Astrocyte (in vitro differentiated cells and primary cell): ENCODE measurements at places on chromosomes 2 and 18.

GRCh38 chr18:59220784-59221765, 1.1 kb downstream of the GRP start:
- H3K27me3 ChIP-seq = peaks cover 77% of the 10 kb centered on the region
- no peak overlapping the region for H3K27ac ChIP-seq
- no peaks in the 10 kb centered on the region for H3K36me3 ChIP-seq
- H3K4me1 ChIP-seq = peaks cover 2% of the 10 kb centered on the region
- DNase-seq = no peak
- no peak overlapping the region for H3K4me3 ChIP-seq

- H3K4me3 ChIP-seq = no peak overlapping the region
- H3K36me3 ChIP-seq = no peaks in the 10 kb centered on the region
- no peaks in the 10 kb centered on the region for H3K27me3 ChIP-seq
- DNase-seq = no peak
- H3K27ac ChIP-seq = no peak overlapping the region
These were observed 11.1 kb downstream of the TRAK2 start for GRCh38 chr2:201440182-201440581.

- H3K4me3 ChIP-seq = no peak overlapping the region
- DNase-seq = no peak
- H3K27me3 ChIP-seq = no peaks in the 10 kb centered on the region
- H3K27ac ChIP-seq = no peak overlapping the region
- H3K4me1 ChIP-seq = peaks cover 12% of the 10 kb centered on the region
- no peaks in the 10 kb centered on the region for H3K36me3 ChIP-seq
These were observed 5.9 kb upstream of the TRABD2A start for GRCh38 chr2:84886791-84887190.

DNA sequence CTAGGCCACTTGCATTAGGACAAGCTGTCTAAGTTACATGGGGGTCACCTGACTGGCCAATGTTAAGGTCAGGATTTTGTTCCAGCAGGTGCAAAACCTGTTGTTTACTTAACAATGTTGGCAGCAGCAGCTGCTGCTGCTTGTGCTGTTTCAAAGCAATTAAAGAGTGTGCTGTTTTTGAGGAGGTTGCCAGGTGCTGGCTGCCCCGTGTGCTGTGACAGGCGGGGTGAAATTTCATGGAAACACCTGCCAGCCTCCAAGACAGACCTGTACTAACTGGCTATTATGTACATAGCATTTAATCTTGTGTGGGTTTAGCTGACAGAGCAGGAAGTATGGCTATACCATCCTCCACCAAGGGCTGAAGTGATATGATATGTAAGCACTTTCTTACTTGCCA, 224.9 kb downstream of the ASXL3 start:
- H3K27me3 ChIP-seq = no peaks in the 10 kb centered on the region
- H3K27ac ChIP-seq = no peak overlapping the region
- no peaks in the 10 kb centered on the region for H3K36me3 ChIP-seq
- DNase-seq = no peak
- no peak overlapping the region for H3K4me3 ChIP-seq
- H3K4me1 ChIP-seq = no peaks in the 10 kb centered on the region

DNA sequence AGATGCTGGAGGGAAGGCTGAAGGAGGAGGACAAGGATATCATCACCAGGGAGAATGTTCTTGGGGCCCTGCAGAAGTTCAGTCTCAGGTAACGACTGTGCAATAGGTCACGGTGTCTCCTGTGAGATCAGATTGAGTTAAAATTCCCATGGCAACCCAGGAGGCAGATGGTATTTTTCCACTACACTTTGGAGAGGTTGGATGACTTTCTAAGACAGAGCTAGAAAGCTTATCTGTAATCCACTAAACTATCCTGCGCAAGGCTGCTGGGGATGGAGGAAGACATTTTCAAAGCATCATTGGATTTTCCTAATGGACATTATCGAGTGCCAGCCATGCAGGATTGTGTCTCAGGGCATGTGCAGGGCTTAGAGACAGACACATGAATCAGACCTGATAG, 74.6 kb downstream of the ARMC9 start:
- H3K36me3 ChIP-seq = peaks cover 48% of the 10 kb centered on the region
- DNase-seq = no peak

GRCh38 chr2:188580738-188581137, 289.1 kb downstream of the GULP1 start:
- H3K36me3 ChIP-seq = no peaks in the 10 kb centered on the region
- no peak overlapping the region for H3K27ac ChIP-seq
- H3K27me3 ChIP-seq = no peaks in the 10 kb centered on the region
- no peak overlapping the region for H3K4me3 ChIP-seq
